Foreskin keratinocyte (primary cell): ENCODE measurements at places on chromosomes 16 and 17.

- DNase-seq: peak; percentile 15
These were observed 5.3 kb downstream of the NEURL4 start for GRCh38 chr17:7323731-7324437.

GRCh38 chr17:2647957-2648356, 54.5 kb downstream of the PAFAH1B1 start:
- DNase-seq: no peak

DNA sequence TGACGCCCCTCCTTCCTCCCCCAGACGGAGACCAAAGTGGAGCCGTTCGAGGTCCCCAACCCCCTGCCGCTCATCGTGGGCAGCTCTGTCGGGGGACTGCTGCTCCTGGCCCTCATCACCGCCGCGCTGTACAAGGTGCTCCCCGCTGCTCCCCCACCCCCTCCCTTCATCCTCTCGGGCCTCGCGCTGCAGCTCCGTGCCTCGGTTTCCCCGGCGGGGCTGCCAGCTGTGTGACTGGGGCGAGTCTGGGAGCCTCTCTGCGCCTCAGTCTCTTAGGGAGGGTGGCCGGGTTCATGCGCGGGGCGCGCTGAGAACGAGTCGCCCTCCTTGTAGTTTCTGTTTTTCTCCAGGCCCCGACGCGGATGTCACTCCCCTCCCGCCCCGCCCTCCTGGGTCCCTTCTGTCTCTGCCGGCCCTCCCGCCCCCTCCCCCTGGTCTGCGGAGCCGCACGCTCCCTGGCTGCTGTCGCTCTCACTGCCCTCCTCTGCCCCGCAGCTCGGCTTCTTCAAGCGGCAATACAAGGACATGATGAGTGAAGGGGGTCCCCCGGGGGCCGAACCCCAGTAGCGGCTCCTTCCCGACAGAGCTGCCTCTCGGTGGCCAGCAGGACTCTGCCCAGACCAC, 23.7 kb upstream of the ITGAX start:
- DNase-seq: no peak

DNA sequence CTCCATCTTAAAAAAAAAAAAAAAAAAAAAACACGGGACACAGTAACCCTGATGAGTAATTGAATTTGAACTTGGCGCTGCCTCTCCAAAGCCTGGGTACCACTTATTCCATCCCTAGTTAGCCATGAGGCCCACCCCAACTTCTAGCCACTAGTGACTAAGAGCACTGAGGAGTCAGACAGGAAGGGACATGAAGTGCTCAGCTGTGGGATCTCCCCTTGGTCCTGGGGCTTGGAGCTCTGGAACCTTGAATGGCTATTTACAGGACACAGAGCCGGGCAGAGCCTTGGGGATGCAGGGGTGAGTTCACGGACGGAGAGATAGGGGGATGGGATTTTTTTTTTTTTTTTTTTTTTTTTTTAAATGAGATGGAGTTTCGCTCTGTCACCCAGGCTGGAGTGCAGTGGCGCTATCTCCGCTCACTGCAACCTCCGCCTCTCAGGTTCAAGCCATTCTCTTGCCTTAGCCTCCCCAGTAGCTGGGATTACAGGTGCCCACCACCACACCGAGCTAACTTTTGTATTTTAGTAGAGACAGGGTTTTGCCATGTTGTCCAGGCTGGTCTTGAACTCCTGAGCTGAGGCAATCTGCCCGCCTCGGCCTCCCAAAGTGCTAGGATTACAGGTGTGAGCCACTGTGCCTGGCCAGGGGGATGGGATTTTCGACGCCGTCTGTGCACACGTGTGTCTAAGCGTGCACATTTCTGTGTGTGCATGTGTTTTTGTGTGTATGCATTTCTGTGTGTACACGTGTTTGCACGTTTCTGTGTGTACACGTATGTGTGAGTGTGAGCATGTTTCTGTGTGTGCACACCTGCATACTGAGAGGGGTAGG, 20.4 kb upstream of the CIBAR2 start:
- no peak for DNase-seq

DNA sequence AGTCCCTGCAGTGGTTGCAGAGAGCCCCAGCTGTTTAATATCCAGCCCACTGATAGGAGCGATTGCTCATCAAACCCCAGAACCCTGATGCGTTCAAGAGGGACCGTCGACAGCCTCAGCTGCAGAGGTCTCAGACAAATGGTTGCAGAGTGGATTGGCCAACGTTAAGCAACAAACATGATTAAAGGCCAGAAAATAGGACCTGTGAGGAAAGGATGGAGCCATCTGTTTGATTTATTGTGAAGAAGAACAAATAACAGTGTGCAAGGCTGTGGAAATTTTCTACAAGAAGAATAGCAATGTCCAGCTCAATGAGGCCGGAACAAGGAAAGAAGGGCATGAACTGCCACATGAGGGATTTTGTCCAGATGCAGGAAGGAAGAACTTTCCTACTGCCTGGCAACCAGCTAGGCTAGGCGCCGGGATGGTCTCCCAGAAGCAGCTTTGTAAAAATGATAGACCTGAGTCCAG, 138.4 kb upstream of the DNAH9 start:
- no peak for DNase-seq
